ENCODE measurements at places on chromosomes 5 and 9. TPM values are rescaled to one million over a fixed set of nuclear protein-coding genes. Genes with fewer than 3 reads are reported as not detected.

DNA sequence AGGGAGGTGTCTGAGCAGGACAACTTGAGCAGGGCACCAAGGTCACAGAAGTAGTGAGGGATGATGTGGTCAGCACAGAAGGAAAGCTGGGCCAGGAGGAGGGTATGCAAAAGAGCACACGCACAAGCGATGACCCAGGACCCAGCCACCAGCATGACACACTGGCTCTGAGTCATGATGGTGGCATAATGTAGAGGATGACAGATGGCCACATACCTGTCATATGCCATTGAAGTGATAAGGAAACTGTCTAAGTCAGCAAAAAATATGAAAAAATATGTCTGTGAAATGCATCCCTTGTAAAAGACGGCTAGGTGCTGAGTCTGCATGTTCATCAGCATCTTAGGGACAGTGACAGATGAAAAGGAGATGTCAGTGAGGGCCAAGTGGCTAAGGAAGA lies 380 bp downstream of the OR1J1 start:
- peaks cover 11% of the 10 kb centered on the region for H3K27me3 ChIP-seq
- no peak for DNase-seq
- no peak overlapping the region for H3K4me3 ChIP-seq

- no peaks in the 10 kb centered on the region for H3K4me1 ChIP-seq
- H3K27ac ChIP-seq = no peak overlapping the region
- H3K4me3 ChIP-seq = no peak overlapping the region
- H3K27me3 ChIP-seq = peaks cover 70% of the 10 kb centered on the region
- DNase-seq = no peak
- H3K36me3 ChIP-seq = no peaks in the 10 kb centered on the region
Measured at GRCh38 chr5:180736536-180736935, 3.3 kb downstream of the OR2Y1 start.

DNA sequence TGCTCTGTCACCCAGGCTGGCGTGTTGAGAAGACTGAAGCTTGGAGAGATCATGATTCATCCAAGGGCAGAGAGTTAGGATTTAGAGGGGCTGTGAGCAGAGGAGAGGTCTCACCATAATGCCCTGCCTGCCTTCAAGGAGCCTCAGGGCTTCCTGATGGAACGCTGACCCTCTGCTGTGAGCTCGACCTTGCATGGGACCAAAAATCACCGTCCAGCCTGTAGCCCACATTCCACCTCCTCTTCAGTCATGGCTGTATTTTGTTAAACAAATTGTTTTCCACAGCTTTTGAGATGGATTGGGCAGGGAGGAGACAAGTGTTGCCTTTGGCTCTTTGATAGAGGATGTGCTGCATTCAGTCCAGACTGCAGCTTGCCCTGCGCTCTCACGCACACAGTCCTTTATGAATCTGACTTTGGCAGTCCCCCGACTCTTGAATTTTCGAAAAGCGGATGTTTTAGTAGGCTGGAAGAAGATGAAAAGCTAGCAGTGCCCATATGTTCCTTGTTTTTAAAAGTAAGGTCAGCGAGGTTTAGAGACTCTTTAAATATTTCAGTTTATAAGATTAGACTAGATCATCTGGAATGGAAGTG lies 79.5 kb downstream of the MVB12B start:
- no peaks in the 10 kb centered on the region for H3K27me3 ChIP-seq
- no peak for DNase-seq
- no peak overlapping the region for H3K4me3 ChIP-seq
- peaks cover 6% of the 10 kb centered on the region for H3K4me1 ChIP-seq
- H3K27ac ChIP-seq = no peak overlapping the region
- H3K36me3 ChIP-seq = peaks cover 11% of the 10 kb centered on the region

The RNF44 gene
- total RNA-seq = 156 TPM

The PCDHB7 gene
- 1.1 TPM for total RNA-seq

Data from progenitor cell of endocrine pancreas (in vitro differentiated cells).